Caudate nucleus (tissue), 63 donors: ENCODE measurements at places on chromosomes 5 and 9.

- no peak for DNase-seq
Measured at GRCh38 chr5:122756264-122756911, 18.5 kb upstream of the SNX2 start.

DNA sequence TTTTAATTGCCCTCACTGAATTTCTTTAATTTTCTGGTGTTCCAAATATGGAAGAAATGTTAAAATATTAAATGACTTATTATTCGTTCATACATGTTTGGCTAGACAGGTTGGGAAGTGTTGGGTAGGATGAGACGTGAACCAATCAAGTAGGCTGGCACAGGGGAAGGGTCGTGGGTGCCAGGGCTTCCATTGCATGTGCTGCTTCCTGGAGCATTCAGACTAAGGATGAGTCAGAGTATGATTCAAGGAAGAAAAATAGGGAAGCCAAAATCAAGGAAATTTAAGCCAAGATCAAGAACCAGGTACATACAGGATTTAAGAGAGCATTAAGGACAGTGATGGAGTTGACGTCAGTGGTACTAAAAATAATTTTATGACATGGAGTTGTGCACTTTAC is 2068.0 kb downstream of the MAT2B start:
- DNase-seq, result no peak

DNA sequence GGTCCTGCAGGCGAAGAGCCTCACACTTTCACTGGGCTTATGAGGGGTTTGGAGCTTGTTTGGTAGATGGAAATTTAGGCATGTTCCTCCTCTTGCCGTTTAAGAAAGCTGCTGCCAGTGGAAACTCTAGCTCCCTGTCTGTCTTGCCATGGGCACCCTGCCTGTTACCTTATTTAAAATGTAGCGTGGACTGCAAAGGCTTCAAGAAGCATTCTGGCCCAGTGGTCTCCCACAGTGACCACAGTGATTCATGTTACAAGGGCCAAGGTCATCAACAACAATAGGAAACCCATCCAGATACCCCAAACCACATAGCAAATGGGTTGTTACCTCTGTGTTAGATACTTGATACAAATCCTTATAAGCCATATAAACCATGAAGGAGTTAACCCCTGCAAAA is 96.6 kb downstream of the DPYSL3 start:
- no peak for DNase-seq

- DNase-seq, result no peak
Measured at GRCh38 chr9:138046641-138047301, 169.2 kb downstream of the CACNA1B start.

DNA sequence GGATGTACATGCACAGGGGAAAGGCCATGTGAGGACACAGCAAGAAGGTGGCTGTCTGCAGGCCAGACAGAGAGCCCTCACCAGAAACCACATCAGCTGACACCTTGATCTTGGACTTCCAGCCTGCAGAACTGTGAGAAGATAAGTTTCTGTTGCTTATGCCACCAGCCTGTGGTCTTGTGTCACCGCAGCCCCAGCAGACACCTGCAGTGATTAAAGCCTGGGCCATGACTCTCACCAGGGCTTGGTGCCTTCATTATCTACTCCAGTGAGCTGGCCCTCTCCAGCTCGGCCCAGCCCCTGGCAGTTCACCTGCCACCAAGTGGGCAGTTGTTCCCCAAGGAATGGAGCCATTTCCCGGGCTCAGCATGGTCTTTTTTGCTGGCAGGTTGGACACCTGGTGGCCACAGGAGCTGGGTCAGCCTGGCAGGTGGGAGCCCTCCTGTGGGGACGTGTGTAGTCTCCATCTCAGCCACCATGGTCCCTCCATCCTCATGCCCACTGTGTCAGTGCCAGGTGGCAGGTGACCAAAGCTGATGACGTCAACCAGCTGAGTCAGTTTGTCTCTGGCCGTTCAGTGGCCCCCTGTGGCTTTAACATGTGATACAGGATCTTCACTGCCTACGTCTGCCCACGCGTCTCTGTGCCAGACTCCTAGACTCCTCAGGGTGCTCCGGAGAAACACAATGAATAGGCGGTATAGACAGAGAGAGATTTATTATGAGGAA is 99.9 kb upstream of the PPP1R26 start:
- no peak for DNase-seq

DNA sequence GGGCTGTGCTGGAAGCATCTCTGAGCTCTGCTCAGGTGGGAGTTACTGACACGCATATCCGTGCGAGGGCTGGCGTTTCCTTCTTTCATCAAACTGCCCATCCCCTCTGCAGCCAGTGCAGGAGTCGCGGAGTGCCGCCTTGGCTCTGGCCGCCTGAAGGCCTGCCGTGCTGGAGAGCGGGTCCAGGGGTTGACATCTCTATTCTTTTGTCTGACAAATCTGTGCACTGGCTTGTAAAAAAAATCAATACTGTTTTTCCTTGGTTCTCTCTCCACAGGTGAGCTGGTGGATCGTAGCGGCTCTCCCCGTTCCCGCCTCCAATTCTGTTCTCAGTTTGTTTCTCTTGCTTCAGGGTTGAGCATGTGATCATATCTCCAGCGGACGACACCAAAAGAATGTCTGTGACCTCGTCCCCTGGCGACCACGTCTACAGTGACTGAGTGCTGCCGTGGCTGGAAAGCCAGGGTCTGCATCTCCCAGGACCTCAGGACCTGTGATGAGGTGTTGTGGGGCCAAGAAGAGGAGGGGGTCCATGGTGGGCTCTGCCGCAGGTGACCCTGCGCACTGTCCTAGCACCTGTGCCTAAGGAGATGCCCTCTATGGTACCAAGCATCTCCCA is 214.3 kb upstream of the IRX4 start:
- DNase-seq, result no peak

DNA sequence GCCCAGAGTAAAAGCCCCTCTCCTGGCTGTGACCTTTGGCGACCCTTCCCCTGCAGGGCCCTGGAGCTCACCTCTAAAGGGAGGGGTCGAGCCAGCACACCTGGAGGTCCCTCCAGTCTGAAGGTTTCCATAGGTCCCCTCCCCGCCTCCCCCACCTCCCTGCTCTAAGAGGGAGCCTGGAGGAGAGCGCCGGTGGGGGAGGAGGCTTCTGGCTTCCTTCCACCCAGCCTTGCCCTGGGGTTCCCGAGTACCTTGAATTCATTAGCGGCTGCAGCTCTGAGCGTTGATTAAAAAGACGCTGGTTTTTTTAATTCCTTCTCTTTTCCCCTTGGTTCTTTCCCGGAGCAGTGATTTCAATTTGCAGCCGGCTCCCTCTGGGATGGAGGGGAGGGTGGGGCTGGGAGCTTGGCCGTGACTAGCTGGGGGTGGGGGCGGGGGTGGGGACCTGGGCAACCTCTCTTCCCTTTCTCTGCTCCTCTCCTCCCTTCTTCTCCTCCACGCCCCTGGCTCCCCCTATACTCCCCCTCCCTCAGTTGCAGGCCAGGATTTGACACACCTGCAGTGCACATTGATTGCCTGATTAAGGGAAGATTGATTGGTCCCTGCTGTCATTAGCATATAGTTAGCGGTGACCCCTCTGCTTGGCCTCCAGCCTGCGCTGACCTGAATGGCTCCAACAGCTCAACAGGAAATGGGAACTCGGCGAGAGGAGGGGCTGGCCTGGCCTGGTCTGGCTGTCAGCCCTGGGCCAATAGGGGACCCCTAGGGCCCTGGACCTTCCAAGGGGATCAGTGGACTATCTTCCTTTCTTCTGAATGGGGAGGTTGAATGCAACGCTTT is 67.5 kb upstream of the RAPGEF1 start:
- no peak for DNase-seq

GRCh38 chr5:127014573-127014972 is 15.8 kb downstream of the MARCHF3 start:
- no peak for DNase-seq

DNA sequence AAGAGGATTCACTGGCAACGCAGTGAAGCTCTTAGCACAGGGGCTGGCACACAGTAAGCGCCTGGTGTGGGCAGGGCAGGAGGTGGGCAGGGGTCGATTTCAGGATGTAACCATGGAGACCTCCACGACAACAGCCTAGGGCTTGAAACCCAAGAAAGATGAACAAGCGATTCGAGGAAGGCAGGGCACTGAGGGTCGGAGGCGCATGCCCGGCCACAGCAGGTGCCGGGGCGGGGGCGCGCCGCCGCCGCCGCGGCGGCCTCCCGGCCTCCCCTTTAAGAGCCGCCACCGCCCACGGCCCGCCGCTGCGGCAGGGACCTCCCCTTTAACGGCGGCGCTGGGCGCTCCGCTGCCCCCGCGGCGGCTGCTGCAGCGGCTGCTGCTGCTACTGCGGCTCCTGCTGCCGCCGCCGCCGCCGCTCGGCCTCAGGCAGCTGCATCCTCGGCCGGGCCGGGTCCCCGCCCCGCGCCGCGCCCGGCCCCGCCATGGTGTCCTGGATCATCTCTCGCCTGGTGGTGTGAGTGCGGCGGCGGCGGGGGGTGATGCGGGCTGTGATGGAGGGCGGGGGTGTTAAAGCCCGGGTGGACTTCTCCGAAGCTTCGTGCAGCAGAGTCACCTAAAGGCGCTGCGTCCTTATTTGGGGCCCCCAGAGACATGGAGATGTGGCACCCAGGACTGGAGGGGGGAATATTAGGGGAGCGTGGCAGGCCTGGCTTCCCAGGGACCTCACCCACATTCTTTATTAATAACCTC is at the start of gene REEP2:
Gene REEP2, plus strand, starts transcription at position 334 of the 753 bp plus-strand sequence. Its CDS starts 152 bp downstream, at position 486.
- no peak for DNase-seq

DNA sequence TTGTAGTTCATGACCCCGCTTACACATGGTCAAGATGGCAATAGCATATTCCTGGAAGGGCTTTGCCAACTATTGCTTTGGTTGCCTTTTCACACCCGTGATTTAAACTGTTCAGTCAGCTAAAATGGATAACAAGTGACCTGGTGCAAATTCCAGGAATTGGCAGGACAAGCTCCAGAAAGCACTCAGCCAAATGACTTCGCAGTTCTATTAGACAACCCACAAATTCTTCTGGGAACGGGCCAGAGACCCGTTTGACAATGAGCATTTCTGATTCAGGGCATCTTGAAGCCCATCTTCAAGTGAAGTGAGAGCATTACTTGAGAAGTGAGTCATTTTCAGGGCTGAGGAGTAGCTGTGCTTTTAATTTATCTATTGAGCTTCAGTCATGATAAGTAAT is 165.0 kb downstream of the DROSHA start:
- no peak for DNase-seq

DNA sequence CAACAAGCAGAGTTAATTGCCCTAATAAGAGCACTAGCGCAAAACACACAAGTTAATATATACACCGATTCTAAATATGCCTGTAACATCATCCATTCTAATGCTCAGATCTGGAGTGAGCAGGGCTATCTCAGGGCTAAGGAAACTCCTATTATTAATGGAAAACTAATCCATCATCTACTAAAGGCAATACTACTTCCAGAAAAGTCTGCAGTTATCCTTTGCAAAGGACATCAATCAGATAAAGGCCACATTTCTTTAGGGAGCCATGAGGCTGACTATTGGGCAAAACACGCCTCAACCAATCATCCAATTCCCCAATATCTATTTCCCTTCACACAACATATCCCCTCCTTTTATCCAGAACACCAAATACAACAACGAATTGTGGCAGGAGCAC is 1032.3 kb upstream of the NUDT12 start:
- DNase-seq, result no peak

GRCh38 chr5:523441-524222 is 617 bp downstream of the SLC9A3 start:
- no peak for DNase-seq

GRCh38 chr9:75851917-75852316 is 38.6 kb upstream of the PCSK5 start:
- no peak for DNase-seq

DNA sequence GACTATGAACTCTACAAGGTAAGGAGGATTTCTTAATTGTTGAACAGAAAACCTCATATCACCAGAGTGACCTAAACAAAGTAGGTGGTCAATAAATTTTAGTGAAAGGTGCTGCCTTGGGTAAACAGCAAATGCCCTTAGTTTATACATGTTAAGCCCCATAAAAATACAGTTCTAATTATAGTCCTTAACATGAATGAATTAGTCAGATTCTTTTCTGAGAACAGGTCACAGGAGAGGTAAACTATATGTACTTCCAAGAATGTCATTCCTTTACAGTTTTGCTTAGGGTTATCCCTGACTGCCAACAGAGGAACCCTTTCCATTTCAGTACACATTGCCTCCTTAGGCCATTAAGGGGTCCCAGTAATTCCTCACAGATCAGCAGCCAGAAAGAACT is 64.9 kb downstream of the PLPP1 start:
- no peak for DNase-seq

GRCh38 chr5:81760521-81760920 is 9.6 kb upstream of the SSBP2 start:
- no peak for DNase-seq

DNA sequence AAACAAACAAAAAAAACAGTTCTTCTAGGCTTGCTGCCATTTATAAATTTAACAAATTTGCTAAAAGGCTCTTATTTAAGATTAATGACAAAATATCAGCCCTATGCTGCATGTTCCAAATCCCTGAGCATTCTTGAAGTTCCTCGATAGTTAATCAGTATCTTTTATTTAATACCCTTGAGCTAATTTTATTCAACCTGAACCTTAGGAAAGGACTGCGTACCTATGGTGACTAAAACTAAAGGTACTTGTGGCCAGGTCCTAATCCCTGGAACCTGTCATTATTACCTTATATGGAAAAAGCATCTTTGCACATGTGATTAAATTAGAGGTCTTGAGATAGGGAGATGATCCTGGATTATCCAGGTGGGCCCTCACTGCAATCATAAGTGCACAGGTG is 10.5 kb upstream of the INIP start:
- no peak for DNase-seq

GRCh38 chr5:6365142-6365976 is 13.0 kb downstream of the MED10 start:
- no peak for DNase-seq

DNA sequence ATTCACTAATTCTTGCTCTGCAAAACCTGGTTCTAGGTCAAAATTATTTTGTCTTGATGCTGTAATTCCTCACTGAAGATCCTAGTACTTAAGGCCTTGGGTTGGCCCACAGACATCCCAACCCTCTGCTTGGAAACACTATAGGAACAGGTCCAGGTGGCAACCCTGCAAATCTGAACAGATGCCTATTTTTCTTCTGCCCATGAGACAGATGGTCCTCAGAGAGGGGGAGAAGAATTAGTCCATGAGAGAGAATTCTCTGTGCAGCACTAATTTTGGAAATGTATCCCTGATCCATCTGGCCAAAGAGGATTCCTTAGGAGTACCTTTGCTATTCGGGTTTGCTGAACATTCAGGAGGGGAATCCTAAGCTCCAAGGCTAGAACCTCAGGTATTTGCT is 156.3 kb downstream of the ELAVL2 start:
- no peak for DNase-seq

DNA sequence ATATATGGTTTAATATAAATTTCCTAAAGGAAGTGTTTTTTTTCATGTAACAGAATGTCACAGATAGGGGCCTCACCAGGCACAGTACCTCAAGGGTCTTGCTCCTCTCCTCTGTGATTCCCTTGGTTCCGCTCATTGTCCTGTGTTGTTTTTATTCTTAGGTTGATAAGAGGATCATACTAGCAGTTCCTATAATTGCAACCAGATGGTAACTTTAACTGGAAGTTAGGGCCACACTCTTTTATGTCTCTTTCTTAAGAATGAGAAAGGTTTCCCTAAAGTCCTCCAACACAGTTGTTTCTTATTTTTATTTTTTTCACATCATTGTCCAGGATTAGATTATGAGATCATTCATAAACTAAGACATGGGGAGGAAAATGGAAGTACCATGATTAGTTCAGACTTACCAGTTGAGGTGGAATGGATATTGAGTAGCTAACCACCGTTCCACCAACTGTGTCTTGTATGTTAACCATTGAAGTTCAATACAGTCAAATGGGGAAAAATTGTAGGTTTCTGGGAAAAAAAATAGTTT is 41.1 kb downstream of the FAM174A start:
- no peak for DNase-seq
